Stimulated activated CD4-positive, alpha-beta T cell treated with anti-CD3 and anti-CD28 coated beads, TNF-alpha, amount 100 ng/mL, for 4 hours (primary cell): ENCODE measurements at places on chromosomes 12 and 14.

DNA sequence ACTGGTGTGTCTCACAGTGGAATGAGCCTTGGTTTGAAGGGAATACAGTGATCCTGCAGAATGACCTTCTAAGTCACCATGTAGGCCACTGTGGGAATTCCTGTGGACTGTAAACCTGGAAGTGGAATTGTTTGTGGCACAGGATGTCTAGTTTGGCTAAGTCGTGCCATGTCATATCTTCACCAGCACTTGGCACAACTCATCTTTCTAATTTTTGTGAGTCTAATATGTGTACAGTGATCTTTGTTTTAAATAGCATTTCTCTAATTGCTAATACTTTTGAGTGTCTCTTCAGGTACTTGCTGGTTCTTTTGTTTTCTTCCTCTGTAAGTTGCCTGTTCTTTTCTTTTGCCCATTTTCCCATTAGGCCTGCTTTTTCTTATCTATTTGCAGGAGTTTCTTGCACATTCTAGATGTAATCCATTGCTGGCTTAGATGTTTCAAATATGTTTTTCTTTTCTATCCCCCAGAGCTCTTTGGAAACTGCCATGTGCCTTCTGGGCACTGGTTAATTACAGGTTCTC, 112.7 kb downstream of the VRK1 start:
- no peak for DNase-seq

- DNase-seq = no peak
Observed at GRCh38 chr12:69056743-69057515, 124.0 kb upstream of the CPM start.

- no peak for DNase-seq
Observed at GRCh38 chr12:104471336-104471735, 14.6 kb downstream of the CHST11 start.

GRCh38 chr12:90897986-90898385, 57.0 kb downstream of the CCER1 start:
- no peak for DNase-seq

DNA sequence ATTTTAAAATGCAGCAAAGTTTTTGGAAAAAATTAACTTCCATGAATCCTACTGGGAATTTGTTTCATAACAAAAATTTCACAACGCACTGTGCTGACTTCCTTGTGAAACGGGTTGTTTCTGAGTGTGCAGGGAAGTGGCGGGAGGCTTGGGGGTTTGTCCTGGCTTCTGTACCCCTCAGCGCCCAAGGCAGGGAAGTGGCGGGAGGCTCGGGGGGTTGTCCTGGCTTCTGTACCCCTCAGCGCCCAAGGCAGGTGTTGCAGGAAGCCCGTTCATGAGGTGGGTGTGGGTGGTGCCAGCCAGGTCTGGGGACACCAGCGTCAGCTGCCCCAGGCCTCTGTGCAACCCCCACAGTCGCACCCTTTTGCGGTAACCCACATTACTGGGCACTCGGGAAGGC, 25.1 kb downstream of the ADGRD1 start:
- DNase-seq = no peak

GRCh38 chr12:116524311-116524710, 34.9 kb upstream of the MAP1LC3B2 start:
- no peak for DNase-seq

- no peak for DNase-seq
Observed at GRCh38 chr14:37729218-37729617, 133.8 kb downstream of the TTC6 start.

GRCh38 chr12:29781705-29782266, 2.0 kb downstream of the TMTC1 start:
- no peak for DNase-seq
